Metanephros (tissue), 2 donors: ENCODE measurements at places on chromosomes 3 and 15. TPM values are rescaled to one million over a fixed set of nuclear protein-coding genes. Genes with fewer than 3 reads are reported as not detected.

Gene NEK10
- 11.1 TPM for total RNA-seq

Gene FGF12
- total RNA-seq = 3.6 TPM

Gene MTHFS
- 22.2 TPM for total RNA-seq

Gene IMPG2
- 0.70 TPM for total RNA-seq

Gene CPLX3
- total RNA-seq = not detected

Gene SLC27A2
- total RNA-seq = 38.2 TPM

Gene U2SURP
- 78.6 TPM for total RNA-seq

Gene AGTR1
- total RNA-seq = 22.0 TPM

Gene THBS1
- total RNA-seq = 309 TPM

Gene BFSP2
- not detected for total RNA-seq

Gene CLDN11
- total RNA-seq = 267 TPM

Gene MKRN3
- total RNA-seq = 0.93 TPM

Gene HOMER2
- total RNA-seq = 27.0 TPM

Gene CHL1
- 23.9 TPM for total RNA-seq

Gene TF
- total RNA-seq = 4.5 TPM

Gene NANOGP8
- total RNA-seq = 1.7 TPM

Gene GP5
- 1.6 TPM for total RNA-seq

Gene MRPL47
- 24.6 TPM for total RNA-seq

Gene NR1I2
- 0.47 TPM for total RNA-seq

Gene KLHL40
- total RNA-seq = 38.8 TPM

Gene TMOD2
- 6.4 TPM for total RNA-seq

Gene CSPG4
- 45.7 TPM for total RNA-seq

Gene LDHAL6B
- not detected for total RNA-seq

Gene FBXL22
- total RNA-seq = 9.2 TPM

Gene PPM1M
- 15.0 TPM for total RNA-seq

Gene GAP43
- 1.1 TPM for total RNA-seq

Gene SMCO1
- 3.5 TPM for total RNA-seq

Gene CCR8
- total RNA-seq = not detected

Gene CFAP44
- 9.3 TPM for total RNA-seq

Gene RASGRF1
- 0.35 TPM for total RNA-seq

Gene TMEM212
- total RNA-seq = not detected

Gene ZBTB20
- 80.8 TPM for total RNA-seq

Gene STRC
- total RNA-seq = 0.82 TPM

Gene ST3GAL6
- total RNA-seq = 38.2 TPM

Gene LYZL4
- not detected for total RNA-seq

Gene PRSS50
- 0.99 TPM for total RNA-seq

Gene BTLA
- 0.23 TPM for total RNA-seq

Gene DIS3L
- total RNA-seq = 36.6 TPM

Gene ECE2
- total RNA-seq = not detected

Gene DALRD3
- total RNA-seq = 52.2 TPM

Gene GABRR3
- not detected for total RNA-seq

Gene ASB14
- 0.12 TPM for total RNA-seq

Gene TMCO5A
- not detected for total RNA-seq

Gene ZNF639
- total RNA-seq = 39.0 TPM

Gene PLAAT1
- 4.0 TPM for total RNA-seq

Gene HRG
- total RNA-seq = 0.88 TPM

Gene RBPMS2
- total RNA-seq = 1.4 TPM

Gene PARL
- 27.9 TPM for total RNA-seq

Gene EXD1
- total RNA-seq = not detected

Gene NR2C2
- 59.0 TPM for total RNA-seq

Gene CACNA1D
- total RNA-seq = 47.9 TPM
